ENCODE measurements at places on chromosomes 2 and 18.

DNA sequence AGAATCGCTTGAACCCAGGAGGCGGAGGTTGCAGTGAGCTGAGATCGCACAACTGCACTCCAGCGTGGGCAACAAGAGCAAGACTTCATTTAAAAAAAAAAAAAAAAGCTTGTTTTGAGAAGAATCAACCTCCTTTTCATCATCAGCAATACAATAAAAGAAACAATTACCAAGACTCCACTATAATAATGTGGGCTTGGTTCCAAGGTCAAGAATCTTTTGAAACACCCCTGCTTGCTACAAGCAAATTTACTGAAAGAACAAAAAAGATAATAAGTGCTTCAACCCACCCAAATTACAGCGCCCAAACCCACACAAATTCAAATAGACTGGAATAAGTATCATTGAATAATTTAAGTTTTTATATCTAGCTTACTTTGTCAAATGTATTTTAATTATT is 33.6 kb upstream of the MAPRE3 start:
- DNase-seq = no peak

GRCh38 chr2:27855476-27855875 is 34.7 kb downstream of the RBKS start:
- no peak for DNase-seq

DNA sequence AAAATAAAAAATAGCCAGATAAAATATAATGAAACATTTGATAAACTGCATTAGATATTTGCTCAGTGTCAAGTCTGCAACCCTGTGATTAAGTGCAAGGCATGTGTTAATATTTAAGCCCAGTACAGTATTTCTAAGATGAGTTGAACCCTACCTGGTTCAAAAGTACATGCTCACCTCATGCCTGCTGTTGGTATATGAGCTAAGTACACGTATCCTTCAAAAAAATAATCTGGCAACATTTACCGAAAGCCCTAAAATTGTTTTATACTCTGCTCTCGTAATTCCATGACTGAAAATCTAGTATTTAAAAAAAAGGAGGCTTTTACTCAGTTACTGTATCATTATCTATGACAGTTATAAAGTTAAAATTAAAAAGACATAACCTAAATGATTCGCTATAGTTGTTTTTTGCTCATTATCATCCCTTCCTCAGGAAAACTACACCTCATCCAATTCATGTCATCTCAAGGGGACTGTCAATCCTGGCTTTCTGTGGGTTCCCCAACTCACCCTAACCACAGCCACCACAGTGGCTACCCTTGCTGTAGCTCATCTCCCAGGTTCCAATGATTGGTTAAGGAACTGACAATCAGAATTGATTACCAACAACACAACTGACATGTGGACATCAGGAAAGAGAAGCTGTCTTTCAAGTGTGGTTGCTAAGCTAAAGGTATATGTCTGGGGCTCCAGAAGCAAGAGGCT is 10.6 kb downstream of the TLK1 start:
- DNase-seq = no peak

GRCh38 chr2:239369631-239370161 is 31.1 kb downstream of the HDAC4 start:
- DNase-seq = peak; percentile 55

- no peak for DNase-seq
These were observed 158.5 kb downstream of the COPS8 start for GRCh38 chr2:237244178-237244577.

DNA sequence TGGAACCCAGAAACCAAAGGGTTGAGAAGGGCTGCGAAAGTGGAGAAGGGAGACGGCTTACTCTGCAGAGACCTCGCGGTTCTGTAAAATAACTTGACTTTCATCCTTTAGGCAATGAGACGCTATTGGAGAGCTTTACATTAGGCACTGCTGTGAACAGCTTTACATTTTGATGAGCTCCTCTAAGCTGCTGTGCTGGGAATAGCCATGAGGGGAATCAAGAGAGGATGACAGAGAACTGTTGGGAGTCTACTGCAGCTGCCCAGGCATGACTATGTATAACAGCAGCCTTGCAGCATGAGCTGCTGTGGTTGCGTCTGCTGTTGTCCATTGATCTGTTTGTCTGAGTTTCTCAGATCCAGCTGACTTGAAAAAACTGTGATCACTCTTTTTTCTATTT is 310.8 kb upstream of the MAP2 start:
- no peak for DNase-seq

GRCh38 chr18:67961701-67962440 is 445.4 kb upstream of the DSEL start:
- no peak for DNase-seq

DNA sequence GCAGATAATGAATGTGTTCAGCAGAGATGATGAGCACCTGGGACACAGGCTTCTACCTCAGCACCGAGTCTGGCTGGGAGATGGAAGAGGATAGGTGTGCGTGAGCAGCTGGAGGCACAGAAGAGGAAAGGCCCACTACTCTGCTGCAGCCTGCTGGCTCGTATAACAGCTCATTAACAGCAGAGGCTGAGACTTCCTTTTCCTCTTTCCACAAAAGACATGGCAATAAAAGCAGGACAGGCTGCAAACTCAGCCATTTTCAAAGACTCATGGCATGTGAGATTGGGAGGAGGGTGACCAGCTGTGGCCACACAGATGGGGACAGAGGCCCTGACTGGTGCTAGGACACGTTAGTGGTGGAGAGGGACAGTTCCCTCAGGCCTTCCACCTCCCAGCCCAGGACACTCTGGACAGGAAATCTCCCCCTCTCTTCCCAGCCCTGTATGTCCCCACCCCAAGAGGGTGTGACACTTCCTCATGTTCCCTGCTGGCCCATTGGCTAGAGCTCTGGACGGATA is 60.3 kb downstream of the CACNB4 start:
- no peak for DNase-seq

- DNase-seq = no peak
These were observed 150.2 kb upstream of the LHCGR start for GRCh38 chr2:48905696-48906095.

- DNase-seq = no peak
These were observed 33.3 kb downstream of the CNGA3 start for GRCh38 chr2:98379311-98380202.

DNA sequence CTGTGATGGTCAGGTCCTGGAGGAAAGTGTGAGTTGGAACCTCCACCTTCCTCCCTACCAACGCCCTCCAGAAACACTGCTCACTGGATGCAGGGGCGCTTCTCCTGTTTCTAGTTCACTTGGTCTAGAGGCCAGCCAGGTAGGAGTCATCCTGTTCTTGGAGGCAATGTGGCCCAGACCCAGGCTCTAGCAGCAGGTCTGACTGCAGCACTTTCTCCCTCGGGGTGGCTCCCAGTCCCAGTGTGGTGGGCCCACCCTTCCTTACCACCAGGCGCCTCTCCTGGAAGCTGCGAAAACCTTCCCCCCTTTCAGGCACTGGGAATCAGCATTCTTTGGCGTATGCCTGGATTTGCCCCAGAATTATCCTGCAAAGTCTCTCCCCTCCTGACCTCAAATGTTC is 292.8 kb downstream of the SOX11 start:
- DNase-seq = no peak

DNA sequence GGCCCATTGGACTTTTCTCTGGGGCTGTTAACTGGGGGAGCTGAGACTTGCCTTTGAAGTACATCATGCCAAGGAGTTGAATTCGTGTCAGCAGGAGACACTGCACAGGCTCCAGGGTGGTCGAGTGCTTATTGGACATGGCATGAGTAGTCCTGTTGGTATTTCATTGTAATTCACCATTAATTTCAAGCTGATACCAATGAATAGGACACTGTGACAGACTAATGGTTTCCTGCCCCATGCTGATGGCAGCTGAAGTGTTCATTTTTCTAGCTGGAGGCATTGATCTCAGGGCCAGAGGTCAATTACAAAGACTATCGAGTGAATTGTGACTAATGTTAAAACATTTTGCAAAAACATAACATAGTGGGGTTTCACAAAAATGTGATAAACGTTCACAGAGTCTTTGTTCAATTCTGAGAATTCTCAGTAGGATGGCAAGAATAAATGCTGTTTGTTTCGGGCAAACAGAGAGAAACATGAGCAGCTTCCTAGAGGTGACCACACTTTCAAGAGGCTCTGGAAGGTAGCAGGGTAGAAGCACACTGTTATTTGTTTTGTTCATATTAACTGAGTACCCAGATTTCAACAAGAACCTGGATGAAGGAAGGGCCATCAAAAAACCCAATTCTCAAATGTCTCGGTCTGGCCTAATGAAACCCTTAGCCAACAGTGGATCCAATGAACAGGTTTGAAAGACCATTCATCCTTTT is 90.6 kb upstream of the ARL4C start:
- DNase-seq = no peak

DNA sequence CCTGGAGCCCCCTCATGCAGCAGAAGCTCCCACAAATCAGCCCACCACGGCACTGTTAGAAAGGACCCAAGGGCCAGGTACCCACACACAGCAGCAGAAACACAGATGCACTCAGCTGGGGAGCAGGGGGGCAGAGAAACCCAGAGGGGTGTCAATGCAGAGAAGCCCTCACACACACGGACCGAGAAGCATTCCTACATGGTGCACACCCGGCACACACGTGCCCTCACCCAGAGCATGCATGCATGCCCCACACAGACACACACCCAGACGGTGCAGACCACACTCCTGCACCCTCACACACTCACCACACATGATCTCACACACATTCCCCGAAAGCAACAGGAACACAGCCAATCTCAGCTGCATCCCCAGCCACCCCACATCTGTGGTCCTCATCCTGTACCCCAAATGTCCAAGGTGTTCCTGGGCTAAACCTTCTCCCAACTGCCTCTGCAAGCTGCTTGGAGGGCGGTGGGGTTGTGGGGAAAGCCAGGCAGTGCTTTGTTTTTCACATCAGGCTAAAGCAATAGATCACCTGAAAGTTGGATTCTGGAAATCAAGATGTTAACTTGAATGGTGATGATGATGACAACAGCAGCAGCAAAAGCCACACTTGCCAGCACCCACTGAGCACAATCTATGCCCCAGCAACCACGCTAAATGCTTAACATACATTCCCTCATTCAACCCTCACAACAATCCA is 102.3 kb downstream of the ZFP36L2 start:
- DNase-seq = no peak

- DNase-seq = no peak
These were observed 415.2 kb upstream of the TCF4 start for GRCh38 chr18:56003009-56003719.

- no peak for DNase-seq
These were observed 20.4 kb downstream of the NFATC1 start for GRCh38 chr18:79416022-79416676.

DNA sequence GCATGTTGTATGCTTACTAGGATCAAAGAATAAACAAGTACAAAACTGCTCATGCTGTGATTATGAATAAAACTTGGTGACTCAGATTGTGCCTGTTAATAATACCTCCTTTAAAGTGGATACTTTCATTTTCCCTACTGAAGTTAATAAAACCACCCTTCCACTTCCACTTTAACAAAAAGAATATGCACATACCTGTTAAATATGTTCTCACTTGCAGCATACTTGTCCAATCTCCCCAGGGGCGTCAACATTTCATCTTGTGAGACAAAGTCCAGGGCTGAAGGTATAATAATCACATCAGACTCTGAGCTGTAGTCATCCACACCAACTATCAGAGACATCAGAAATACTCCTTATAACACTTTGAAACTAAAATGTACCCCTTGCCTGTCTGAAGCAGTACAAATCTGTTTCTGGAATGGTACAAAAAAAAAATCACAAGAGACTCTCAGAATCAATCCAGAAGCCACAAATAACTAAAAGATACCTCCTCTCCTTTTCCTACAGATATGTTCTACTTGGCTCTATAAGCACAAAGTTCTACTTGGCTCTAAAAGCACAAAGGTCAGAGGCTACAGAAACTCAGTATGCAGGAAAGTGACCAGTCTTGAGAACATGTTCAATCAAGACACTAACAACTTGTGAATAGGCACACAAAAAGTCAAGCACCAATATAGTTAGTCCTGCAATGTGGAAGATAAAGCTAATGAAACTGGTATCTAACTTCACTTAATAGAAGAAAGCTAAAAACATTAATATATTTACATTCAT is 19.3 kb downstream of the PPP4R1 start:
- DNase-seq = no peak

GRCh38 chr2:207787017-207787416 is 17.3 kb upstream of the FZD5 start:
- no peak for DNase-seq

DNA sequence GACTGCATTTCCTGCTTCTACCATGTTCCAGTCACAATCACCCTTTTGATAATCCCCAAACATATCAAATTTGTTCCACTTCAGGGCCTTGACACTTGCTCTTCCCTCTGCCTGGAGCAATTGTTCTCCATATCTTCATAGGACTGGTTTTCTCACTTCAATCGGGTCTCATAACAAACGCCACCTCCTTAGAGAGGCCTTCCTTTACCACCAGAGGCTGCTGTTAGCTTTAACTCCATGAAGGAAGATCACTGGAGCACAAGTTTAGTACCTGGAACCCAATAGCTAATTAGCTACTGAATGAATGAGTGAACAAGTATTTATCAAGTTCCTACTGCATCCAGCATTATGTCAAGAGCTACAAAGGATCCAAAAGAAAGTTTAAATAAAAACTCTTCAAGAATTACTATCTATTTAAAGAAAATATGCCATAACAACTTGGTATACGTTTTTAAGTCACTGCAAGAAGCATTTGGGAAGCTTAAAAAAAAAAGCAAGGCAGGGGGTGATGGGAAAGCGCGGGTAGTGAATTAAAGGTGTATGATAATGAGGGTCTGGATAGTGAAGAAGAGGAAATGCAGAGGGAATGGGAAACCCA is 58.8 kb downstream of the BAZ2B start:
- DNase-seq = no peak

- DNase-seq = no peak
These were observed 86.2 kb downstream of the METTL8 start for GRCh38 chr2:171347591-171348032.

DNA sequence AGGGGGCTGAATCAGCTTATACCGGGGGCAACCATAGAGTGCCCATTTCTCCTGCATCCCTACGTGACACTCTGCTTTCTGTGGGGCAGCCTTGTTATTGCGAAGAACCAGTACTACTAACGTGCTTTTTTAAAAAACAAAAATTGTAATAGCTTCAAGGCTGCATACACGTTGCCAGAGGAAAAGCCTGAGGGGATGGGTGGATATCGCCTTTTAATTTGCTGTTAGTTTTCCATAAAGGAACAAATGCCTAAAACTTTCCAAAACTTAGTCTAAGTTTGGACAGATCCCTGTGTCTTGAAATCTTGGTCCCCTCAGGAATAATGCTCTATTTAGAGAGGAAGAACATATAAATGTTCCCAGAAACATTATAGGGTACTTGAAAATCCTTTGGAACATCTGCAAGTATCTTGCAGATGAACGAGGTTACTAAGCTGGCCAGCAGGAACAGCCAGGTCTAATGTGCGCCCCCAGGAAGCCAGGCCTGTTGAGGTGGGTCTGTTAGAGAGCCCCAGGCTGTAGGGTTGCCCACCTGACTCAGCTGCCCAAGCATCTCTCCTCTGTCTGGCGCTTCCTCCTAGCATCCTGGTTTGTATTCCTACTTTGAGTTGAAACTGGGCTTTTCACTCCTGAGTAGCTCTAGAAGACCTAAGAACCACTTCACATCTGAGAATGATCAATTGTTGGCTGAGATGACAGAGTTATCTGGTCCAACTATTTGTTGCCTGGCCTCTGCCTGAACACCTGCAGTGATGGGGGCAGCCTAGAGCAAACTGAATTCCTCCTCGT is 96.9 kb downstream of the TGOLN2 start:
- DNase-seq = no peak

GRCh38 chr2:182360663-182361260 is 66.1 kb downstream of the PDE1A start:
- no peak for DNase-seq

Data from effector CD8-positive, alpha-beta T cell (primary cell).